Type B pancreatic cell (in vitro differentiated cells): ENCODE measurements at places on chromosomes 6 and 20.

DNA sequence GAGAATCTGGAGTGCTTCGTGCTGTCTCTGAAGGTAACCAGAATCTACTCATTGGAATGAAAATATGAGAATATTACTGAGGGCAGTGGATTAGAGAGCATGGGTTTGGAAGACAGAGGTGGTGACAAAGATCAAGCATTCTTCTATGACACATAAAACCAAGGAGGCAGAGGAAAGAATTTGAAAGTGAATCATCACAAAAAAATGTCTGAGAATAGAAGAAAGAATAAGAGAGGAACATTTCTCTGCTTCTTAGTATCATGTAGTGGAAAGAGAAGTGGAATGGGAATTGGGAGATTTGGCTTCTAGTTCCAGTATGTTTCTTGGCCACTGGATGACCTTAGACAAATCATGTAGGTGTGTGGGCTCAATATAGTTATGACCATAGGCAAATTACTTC, 474.0 kb downstream of the TFAP2B start:
- no peak for DNase-seq

GRCh38 chr6:122789182-122790027, at the start of gene SMPDL3A:
SMPDL3A (plus strand) TSS chr6:122789258; CDS start chr6:122789347, 89 bp downstream.
- peak; percentile 84 for DNase-seq

GRCh38 chr6:169885831-169886230, 134.4 kb downstream of the ERMARD start:
- peak; percentile 44 for DNase-seq

- no peak for DNase-seq
Observed at GRCh38 chr6:136753624-136754023, 38.7 kb downstream of the MAP3K5 start.

- no peak for DNase-seq
Observed at GRCh38 chr6:33104887-33105286, 29.1 kb downstream of the HLA-DPB1 start.

DNA sequence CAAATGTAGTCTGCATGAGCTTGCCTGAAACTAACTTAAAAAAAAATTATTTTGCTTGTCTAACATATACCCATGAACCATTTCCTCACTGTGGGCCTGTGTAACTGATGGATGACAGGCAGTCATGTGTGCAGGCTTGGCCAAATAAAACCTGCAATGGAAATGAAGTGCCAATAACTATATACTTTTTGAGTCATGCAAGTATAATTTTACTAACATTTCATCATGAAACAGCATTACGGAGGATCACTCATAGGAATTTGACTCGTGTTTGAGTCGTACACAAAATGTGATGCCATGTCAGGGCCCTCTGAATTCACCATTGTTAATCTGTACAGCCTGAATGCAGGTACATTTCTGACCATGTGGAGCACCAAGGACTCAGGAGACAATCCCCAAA, 46.6 kb downstream of the HDDC2 start:
- no peak for DNase-seq

GRCh38 chr20:62887152-62887859, 25.7 kb upstream of the TCFL5 start:
- no peak for DNase-seq

GRCh38 chr6:112027942-112028674, 25.8 kb upstream of the CCN6 start:
- DNase-seq = no peak

GRCh38 chr20:50029697-50030461, 47.1 kb downstream of the SNAI1 start:
- no peak for DNase-seq
